ENCODE measurements at places on chromosomes 3 and 15.

GRCh38 chr3:9986230-9986725, 363 bp downstream of the EMC3 start:
- no peak for DNase-seq

GRCh38 chr3:136343873-136344555, 93.9 kb downstream of the PCCB start:
- no peak for DNase-seq

GRCh38 chr3:156628836-156629618, 45.4 kb upstream of the TIPARP start:
- DNase-seq = no peak

DNA sequence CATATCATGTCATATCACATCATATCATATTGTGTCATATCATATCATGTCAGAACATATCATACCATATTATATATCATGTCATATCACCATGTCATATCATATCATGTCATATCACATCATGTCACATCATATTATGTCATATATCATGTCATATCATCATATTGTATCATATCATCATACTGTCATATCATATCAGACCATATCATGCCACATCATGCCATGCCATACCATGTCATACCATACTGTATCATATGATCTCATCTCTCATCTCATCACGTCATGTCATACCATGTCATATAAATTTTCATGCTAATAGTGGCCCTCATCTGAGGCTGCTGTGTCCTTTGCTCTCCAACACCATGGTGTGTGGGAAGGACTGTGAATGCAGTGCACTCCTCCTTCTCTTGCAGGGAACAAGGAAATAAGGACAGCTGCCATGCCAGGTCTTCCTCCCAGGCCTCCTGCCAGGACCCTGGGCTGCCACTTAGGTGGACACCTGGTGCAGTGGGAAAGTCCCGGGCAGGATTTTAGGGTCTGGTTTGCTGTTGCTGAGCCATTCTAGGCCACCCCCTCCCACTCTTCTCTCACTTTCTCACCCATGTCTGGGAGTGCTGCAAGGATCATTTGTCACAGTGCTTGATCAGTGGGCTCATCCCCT, 72.4 kb upstream of the TRPM1 start:
- no peak for DNase-seq

- DNase-seq = no peak
Observed at GRCh38 chr15:78937132-78937739, 7.6 kb downstream of the CTSH start.

- no peak for DNase-seq
Observed at GRCh38 chr3:17806876-17807275, 64.4 kb upstream of the TBC1D5 start.

DNA sequence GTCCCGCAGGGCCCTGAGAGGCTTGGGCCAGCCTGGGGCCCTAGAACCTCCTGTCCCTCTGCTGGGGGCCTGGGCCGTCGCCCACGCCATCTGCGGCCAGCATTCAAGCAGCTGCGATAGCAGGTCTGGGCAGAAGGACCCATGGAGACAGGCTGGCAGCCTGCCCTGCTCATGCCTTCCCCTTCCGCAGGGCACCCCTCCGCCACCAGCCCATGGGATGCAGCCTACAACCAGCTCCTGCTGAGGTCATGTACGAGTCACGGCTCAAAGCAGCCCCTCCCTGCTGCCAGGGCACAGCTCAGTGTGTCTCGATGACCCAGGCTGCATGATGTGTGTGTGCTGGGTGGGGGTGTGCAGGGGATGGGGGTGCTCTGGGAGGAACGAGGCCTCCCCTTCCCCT, 27.8 kb downstream of the DUSP7 start:
- no peak for DNase-seq

DNA sequence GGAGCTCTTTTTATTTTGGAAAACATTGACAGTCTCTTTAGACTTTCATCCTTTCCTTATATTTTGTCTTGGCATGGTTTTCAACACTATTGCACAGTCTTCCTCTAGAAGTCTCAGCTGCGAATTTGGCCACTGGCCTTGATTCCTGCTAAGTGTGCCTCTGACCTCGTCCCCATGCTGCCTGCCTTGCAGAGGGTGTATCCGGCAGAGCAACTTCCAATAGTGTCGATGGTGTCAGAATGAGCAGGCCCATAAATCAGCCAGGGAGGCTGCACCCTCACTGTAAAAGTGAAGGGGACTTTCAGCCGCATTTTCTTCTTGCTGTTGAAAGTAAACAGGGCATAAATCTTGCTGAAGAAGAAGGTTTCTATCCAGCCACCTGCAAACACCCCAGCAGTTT, 336.7 kb upstream of the TRIM42 start:
- DNase-seq = no peak

GRCh38 chr3:51680663-51681230, 9.7 kb downstream of the TEX264 start:
- DNase-seq = no peak

GRCh38 chr3:132709761-132710160, 12.4 kb downstream of the NPHP3 start:
- no peak for DNase-seq

DNA sequence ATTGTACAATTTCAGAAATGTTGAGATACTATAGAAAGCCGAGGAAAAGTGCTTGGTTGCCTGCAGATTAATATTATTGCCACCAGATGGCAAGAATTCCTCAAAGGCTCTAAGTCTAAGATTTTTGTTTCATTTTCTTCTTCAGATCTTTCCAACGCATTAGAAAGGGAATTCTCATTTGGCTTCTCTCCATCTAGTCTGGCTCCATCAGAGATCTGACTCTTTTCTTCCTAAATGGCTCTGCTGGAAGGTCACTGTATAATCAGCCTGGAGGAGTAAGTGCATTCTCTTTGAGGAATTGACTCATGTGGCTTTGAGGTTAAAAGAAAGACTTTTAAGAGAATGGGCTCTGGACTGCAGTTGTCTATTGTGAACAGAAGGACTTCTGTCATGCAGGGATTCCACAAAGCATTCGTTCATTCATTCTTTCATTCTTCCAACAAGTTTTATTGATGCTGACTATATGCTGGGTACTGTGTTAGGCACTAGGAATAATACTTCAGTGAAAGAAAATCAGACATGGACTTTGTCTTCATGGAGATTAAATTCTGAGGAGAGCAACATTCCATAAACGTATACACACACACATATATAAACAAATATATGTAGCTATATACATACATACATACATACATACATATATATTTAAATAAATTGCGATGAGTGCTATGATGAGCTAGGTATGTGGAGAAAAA, 55.3 kb downstream of the SLC28A2 start:
- DNase-seq = no peak

DNA sequence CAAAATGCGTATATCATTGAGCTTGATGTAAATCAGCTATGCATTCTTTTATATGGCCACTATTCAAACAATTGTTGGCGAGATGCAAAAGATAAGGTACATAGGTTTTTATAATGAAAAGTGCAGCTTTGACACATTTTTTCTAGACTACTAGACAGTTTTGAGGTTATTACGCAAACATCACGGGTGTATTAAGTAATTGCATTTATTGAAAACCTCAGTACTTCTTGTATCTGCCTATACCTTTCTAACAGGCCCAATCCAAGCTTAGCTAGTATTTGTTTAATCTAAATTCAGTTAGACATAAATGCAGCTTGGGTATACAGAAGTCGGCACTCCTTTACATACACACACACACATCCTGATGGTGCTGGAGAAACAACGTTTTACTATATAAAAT, 2.7 kb downstream of the SPESP1 start:
- DNase-seq = no peak

- DNase-seq = no peak
Observed at GRCh38 chr3:49868862-49869466, 742 bp downstream of the CAMKV start.

- no peak for DNase-seq
Observed at GRCh38 chr3:10602271-10602670, 96.9 kb upstream of the ATP2B2 start.

DNA sequence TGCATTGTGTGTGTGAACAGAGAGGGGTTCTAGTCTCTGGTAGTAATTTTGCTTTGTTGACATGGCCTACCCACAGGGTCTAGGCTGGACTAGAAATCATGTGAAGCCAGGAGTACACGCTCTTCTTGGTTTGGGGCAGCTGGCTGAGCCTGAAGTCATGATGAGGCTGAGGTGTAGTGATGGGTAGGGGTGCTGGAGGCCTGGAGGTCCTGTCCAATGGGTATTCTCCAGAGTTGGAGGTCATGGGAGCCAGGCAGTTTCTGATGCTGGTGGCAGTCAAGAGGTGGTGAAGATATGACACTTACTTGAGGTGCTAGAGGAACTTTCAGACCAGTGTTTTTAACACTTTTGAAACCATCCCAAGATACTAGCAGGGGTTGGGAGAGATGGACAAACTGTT, 18.5 kb upstream of the EPHB1 start:
- DNase-seq = no peak

GRCh38 chr3:195020185-195020584, 250.8 kb downstream of the XXYLT1 start:
- DNase-seq = no peak

GRCh38 chr3:100563228-100563627, 46.2 kb upstream of the ADGRG7 start:
- no peak for DNase-seq

Measured in cortex of kidney (tissue), 1 donor.